ENCODE measurements at places on chromosomes 1 and 21.

DNA sequence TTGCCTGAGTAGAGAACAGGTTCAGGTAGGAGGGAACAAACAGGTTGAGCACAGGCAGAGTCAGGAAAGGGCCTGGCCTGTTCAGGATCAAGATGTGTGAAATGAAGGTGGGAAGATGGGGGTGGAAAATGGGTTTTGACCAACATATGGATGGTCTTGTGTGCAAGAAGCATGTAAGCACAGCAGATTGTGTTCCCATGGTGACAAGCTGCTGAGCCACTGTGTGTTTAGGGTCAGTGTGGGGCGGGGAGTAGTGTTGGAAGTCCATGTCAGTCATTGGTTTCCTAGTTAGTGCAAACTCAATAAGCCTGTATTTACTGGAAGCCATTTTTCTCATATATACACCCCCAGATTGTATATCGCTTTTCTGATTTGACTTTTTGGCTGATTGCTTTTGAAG lies 111.9 kb downstream of the CAMTA1 start:
- DNase-seq = no peak

DNA sequence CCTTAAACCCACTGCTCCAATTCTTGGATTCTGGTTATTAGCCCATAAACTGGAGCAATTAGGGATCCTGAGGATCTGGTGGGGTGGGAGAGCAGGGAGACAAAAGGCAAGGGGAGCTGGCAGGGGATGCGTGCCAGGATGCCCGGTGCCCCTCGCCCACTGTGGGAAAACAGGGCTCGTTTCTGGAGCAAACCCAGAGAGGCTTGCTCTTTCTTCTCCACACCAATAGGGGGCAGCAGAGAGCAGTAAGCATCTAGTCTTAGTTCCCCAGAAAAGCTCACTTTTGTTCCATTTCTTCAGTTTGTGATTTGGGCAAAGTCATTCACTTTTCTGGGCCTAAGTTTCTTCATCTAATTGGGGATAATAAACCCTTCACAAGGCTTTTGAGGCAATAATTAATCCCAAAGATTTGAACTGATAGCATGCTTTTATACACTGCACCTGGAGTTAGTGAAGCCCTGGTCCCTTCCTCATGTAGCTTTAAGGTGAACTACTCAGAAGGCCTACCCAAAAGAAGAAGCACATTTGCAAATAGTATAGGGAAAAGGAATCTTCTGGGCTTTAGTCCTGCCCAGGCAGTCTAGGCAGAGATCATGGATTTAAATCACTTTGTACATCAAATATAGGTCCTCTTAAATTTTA lies 160.6 kb upstream of the USP24 start:
- no peak for DNase-seq

GRCh38 chr1:119935373-119935772 lies 39.1 kb upstream of the ADAM30 start:
- DNase-seq = no peak

DNA sequence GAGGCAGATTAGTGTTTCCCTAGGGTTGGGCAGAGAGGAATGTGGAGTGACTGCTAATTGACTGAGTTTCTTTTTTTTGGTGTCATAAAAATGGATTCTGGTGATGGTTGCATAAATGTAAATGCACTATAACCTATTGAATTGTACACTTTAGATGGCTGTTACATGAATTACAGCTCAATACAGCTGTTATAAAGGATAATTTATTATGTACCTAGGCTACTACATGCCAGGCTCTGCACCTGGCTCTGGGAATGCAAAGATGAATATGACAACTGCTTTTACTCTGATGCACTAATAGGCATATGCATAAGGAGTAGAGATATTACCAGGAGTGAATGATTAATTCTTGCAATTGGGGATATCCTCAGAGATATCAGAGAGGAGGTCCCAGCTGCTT lies 345.3 kb downstream of the PTBP2 start:
- no peak for DNase-seq

DNA sequence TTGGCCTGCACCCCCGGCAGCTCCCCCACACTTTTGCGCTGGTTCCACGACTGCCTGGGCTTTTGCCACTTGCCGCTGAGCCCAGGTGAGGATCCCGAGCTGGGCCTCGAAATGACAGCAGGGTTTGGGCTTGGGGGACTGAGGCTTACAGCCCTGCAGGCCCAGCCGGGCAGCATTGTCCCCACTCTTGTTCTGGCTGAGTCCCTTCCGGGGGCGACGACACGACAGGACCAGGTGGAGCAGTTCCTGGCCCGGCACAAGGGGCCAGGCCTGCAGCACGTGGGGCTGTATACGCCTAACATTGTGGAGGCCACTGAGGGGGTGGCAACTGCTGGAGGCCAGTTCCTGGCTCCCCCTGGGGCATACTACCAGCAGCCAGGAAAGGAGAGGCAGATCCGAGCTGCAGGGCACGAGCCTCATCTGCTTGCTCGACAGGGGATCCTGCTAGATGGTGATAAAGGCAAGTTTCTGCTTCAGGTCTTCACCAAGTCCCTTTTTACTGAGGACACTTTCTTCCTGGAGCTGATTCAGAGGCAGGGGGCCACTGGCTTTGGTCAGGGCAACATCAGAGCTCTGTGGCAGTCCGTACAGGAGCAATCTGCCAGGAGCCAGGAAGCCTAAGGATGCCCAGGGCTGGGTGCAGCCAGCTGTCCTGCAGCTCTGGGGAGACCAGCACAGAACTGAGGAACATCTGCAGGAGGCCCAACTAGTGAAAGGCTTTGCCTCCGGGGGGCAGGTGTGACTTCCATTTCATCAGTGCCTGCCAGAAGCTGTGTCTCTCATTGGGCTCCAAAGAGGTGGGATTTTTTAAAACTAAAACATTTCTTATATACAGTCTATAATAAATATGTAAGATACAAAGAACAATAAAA lies 1.2 kb downstream of the HPDL start:
- DNase-seq = no peak

DNA sequence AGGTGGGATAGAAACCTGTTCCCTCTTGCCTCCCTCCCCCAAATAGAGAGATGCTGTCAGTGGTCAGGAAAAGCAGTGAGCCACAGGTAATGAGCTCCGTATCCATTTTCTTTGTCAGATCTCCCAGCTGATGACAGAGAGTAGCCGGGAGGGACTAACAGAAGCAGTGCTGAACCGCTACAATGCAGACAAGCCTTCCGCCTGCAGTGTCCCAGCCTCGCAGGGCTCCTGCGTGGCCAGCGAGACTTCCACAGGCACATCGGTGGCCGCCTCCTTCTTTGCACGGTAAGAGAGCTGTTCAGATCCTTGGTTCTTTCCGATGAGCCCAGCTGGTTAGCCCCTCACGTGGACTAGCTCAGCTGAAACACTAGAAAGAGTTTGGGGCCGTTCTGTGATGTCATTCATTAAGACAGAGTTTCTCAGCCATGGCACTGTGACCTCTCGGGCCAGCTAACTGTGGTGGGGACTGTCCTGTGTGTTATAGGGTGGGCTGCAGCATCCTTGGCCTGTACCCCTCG lies 264.7 kb downstream of the KIF26B start:
- no peak for DNase-seq

DNA sequence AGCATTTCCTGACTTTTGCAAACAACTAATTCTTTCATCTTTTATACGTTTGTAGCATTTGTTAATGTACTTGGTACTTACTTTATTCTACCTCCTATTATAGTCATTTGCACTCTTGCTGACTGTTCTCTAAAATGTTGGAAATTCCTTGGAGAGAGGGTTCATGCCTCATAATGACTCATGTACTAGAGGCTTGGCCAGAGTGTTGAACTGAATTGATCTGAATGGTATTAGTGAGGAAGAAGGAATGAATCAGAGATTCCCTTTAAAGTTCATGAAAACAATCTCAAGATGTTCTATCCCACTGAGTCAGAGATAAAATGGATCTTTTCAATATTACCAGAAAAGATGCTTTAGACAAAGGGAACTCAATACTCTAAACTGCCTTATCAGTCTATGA lies 383.4 kb downstream of the SEC16B start:
- no peak for DNase-seq

DNA sequence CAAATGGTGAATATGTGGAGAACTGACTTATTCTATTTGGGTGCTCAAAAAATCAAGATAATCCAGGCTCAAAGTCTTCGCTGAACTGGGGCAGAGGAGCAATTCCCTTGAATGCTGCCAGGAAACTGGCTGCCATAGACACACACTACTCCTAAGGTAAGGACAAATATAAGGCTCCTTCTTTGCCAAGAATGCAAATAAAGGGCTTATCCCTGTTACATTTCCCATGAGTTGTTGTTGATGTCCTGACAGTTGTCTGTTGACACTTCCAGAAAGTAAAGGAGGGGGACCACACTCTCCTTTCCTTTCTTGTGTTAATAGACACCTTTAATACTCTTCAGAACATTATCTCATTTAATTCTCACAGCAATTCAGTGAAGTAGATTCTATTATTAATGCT lies 212.2 kb upstream of the PTBP2 start:
- DNase-seq = no peak

- no peak for DNase-seq
Observed at GRCh38 chr1:54253480-54253879, 53.5 kb downstream of the MRPL37 start.

DNA sequence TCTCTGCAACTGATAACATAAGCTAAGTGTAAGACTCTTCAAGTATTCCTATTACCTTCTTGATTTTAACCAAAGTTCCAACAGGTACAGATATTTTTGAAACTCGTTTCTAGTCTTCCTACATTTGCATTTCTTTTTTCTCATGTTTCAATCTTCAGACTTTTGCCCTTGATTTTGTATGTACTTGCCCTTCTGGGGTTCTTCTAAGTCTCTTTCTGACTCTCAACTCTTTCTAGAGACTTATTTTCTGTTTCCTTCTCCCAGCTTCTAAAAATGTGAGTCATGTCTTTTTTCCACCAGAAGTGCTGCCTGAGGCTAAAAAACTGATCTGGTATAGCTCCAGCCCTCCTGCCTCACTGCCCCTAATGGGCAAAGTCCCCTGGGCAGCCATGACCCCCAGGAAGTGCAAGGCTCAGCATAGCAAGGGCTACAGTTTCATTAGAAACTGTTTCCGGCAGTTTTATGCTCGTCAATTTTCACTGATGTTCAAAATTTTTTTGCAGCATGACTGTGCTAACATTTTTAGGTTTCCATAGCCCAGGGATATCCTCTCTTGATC lies 265.9 kb downstream of the SEC16B start:
- DNase-seq = no peak

DNA sequence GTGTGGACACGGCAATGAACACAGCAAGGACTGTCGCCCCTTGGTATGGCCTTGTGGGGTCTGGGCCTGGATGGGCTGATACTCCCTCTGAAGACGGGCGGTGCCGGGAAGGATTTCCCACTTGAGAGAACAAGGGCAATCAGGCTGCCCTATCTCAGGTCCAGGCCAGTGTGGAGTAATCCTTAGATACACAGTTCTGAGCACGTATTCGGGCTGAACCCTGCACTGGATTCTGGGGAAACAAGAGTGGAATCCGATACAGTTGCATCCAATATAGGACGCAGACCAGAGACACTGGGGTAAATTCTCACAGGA lies 177.7 kb downstream of the TRABD2B start:
- no peak for DNase-seq

DNA sequence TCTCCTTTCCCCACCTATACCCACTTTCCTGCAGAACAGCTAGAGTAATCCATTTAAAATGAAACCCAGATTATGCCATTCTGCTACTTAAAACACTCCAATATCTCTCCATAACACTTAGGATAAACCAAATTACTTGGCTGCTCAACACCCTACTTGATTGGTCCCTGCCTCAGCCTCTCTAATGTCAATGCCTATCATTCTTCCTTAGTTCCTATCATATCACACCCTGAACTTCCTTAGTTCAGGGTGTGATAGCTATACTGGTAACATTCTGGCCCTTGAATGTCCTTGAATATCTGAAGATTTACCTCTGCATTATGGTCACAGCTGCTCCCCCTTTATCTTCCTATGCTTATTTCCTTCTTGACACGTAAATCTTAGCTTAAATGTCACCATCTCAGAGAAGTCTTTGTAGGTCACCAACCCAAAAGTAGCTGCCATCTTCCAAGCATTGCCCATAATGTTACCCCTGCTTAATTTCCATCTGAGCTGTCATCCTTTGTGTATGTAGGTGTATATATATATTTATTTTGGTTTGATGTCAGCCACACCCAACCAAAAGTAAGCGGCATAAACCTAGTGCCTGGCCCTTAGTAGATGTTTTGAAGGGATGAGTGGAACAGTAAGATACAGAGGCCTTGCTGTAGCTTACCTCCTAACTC lies 379.8 kb downstream of the PTPRC start:
- DNase-seq = no peak

- DNase-seq = no peak
Observed at GRCh38 chr21:46208761-46209721, 19.5 kb downstream of the LSS start.

- DNase-seq = no peak
Observed at GRCh38 chr1:94772230-94772641, 47.9 kb upstream of the SLC44A3 start.

- DNase-seq = no peak
Observed at GRCh38 chr1:46166521-46167462, 8.1 kb upstream of the TSPAN1 start.

DNA sequence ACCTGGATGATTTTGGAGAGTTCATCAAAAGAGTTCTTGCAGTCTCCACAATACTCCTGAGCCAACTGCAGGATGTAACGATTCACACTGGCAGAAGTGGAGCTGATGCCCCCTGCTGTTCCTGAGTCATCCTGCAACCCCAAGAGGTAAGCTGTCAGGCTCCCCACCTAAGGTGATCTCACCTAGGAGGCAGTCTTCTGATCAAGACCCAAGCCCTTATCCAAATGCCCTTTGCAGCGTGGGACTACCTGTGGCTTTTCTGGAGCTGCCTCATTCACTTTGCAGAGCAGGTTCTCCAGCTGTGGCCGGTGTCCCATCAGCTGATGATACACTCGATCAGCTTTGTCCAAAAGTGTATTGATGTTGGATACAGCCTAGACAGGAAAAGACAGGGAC lies 96.4 kb downstream of the UBR4 start:
- DNase-seq = peak; percentile 10

GRCh38 chr1:208351838-208352237 lies 107.7 kb upstream of the PLXNA2 start:
- DNase-seq = no peak

- DNase-seq = no peak
Observed at GRCh38 chr21:32143241-32143939, 135.5 kb downstream of the MIS18A start.

- DNase-seq = no peak
Observed at GRCh38 chr21:45122030-45122429, 47.6 kb downstream of the ADARB1 start.

GRCh38 chr1:224644553-224645154 lies 28.5 kb downstream of the CNIH3 start:
- no peak for DNase-seq

GRCh38 chr1:8334106-8334851 lies 16.4 kb downstream of the SLC45A1 start:
- no peak for DNase-seq

DNA sequence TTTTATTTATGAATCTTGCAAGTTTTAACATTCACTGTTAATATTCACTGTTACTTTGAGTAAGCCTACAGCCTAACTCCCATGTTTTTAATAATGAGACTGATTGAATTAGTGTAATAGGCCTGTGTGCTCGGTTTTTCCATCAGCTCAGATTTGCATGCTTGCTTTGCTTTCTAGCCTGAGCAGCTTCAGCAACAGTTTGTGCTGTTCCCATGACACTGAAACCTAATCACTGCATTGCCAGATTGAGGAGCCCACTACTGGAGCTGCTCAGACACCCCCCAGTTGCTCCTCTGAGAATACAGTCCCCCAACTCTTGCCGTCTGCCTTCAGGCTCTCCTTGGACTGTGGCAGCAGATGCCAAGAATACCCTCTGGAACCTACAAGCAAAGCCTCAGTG lies 695.4 kb downstream of the BRINP3 start:
- no peak for DNase-seq

GRCh38 chr1:212727386-212728181 lies 27.9 kb upstream of the BATF3 start:
- no peak for DNase-seq

GRCh38 chr1:228148196-228148861 lies 1.4 kb upstream of the GJC2 start:
- no peak for DNase-seq

All from activated CD8-positive, alpha-beta memory T cell treated with anti-CD3 and anti-CD28 coated beads for 1 hour (primary cell).